HCT116 (cell line): ENCODE measurements at places on chromosomes 6 and 20.

DNA sequence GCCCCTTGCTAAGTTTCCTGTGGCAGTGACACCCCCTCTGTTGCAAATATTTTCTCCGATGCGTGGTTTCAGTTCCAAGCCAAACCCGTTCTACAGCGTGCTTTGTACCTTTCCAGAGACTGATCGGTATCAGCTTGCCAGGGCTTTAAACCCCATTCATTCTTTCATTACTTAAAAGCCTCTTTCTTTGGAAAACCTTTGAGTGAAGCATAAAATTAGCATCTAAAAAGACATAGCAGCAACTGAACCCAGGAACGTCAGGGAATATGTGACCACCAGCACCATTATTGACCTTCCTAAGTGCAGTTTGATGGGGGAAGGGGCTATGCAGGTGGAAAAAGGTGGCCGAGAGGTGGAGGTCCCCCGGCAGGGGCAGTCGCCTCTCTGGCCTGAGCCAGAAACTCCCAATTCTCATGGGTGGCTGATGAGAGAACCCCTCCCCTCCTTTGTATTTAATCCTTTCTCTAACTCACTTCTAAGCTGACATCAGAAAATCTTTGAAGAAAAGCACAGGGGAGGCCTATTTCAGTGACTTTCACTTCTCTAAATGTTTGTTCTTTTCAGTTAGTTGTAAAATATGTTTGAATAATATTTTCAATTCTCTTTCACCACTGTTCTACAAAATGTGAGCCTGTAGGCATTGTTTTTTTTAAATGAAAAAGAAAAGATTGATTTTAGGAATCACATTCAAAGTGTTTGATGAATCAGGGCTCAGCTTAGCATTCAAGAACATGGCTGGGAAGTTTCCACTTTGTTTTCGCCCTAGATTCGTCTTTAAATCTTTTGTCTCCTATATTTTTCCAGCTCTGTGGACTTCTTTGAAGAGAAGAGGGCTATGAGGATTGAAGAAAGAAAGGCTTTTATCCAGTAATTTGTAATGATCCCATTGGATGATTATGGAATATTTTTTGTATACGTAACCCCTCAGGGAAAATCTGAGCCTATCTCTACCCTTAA is 89.2 kb downstream of the RSPH3 start:
- no peak for DNase-seq

GRCh38 chr6:91865889-91866288 is 1279.0 kb upstream of the MAP3K7 start:
- DNase-seq = no peak

- DNase-seq = no peak
These were observed 6.8 kb upstream of the SULF2 start for GRCh38 chr20:47792021-47792618.

GRCh38 chr6:166433096-166433495 is 50.4 kb upstream of the MPC1 start:
- DNase-seq = no peak

DNA sequence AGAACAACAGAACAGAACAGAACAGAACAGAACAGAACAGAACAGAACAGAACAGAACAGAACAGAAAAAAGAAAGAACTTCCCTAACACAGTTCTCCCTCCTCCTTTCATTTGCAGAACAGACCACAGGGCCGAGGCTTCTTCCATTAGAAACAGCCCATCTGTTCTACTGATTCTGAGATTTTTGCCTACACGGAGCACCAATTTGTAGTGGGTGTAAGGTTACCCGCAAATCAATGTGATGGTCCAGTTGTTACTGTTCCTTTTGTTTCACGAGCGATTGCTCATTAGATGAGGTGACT is 734 bp upstream of the OGFRL1 start:
- DNase-seq = no peak

DNA sequence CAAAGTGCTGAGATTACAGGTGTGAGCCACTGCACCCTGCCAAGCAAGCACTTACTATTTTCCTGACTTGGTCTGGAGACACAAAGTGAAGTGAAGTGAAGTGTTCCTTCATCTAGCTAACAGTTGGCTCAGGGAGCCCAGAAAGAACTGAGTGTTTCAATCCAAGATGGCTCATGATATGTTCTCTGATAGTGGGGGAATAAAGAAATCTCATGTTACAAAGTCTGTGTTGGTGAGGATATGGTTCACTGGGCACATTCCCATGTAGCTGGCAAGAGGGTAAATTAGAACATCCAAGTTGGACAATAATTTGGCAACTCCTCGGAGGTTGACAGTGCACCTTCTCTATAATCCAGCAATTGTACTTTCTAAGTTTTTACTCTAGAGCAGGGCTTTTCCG is 5.0 kb upstream of the ITPR3 start:
- DNase-seq = no peak

GRCh38 chr6:76876922-76877553 is 586.3 kb downstream of the HTR1B start:
- DNase-seq = no peak

DNA sequence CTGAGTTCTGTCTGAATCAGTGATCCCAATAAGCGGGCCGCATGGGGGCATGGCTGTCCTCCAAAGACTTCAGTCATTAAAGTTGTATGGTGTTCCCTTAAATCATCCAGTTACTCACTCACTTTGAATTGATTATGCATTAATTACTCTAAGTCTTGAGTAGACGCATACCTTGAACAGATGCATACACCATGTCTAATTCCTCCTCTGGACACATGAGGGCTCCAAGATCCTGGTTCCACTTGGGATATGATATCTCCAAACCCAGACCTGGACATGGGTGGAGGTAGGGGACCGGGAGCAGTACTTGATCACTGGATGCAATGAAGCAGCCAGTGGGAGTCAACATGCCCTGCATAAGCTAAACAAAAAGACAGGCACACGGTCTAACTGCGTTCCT is 204.5 kb downstream of the FNDC1 start:
- no peak for DNase-seq

- DNase-seq = no peak
These were observed 156.0 kb upstream of the SOX4 start for GRCh38 chr6:21437581-21437980.

GRCh38 chr20:63555661-63556381 is 1.9 kb downstream of the FNDC11 start:
- no peak for DNase-seq

DNA sequence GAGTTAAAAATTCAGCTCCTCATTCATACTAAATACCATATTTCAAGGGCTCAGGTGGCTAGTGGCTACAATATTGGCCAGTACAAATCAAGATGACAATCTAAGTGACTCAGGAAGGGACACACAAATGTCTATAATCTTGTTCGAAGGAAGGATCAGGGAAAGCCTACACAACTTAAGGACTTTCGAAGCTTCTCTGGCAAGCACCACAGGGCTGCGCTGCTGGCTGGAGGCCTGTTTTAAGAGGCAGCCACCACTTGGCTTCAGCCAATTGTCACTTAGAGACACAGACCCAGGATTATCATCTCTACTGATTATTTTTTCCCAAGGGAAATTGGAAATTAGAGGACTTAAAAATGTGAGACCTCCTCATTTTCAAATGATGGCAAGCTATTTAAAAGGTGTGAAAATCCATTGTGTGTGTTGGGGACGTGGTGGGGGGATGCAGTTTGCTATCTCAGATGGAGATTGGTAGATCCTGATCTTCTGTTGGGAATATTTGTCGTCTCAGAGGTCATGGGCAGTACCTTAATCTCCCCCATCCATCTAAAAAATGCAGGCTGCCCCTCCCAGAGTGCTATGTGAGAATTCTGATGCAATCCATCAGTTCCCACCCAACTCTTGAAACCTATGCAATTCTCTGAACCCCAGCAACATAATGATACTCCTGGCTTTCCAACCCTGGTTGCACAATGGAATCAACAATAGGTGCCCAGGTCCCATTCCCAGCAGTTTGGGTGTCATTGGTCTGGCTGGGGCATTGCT is 11.3 kb downstream of the ARHGAP40 start:
- no peak for DNase-seq

- no peak for DNase-seq
These were observed 227.9 kb downstream of the PREX1 start for GRCh38 chr20:48599748-48600469.

DNA sequence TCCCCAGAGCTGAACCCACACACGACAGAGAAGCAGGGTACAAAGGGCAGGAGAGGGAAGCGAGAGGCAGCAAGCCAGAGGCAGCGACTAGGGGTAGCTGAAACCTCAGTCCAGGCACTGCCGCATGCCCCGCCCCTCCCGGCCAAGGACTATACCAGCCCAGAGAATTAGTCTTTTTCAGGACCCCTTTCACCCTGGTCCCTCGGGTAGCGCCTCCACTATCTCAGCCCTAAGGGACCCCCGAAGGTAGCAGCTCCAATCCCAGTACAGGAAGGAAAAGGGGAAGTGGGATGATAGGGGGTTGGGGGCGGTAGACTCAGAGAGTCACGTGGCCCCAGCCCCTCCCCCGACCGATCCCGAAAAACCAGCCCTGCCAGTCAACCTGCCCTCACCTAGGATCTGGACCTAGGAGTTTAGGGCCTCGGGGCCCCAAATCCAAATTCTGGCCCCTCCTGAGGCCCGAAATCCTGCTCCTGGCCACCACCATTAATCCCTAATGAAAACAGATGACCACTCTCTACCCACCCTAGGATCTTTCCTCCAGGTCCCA is 1.3 kb downstream of the RGL2 start:
- DNase-seq = no peak

- no peak for DNase-seq
These were observed 440.1 kb downstream of the PTPRT start for GRCh38 chr20:42749556-42749955.

DNA sequence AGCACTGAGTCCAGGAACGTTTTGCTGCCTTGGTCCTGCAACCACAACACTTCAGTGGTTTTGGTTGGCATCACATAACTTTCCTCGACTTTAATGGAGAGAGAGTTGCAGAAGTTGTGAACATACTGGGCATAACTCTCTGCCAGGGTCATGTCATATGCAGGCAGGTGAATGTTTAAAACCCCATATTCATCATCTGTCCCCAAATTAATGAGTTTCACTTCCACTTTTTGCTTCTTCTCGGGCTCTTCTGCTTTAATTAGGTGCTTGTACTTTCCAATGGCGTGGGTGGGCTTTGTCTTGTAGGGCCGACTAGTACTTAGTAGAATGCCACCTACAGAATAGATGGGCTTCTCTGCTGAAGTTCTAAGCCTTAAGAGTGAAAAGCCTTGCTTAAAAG is 45.2 kb upstream of the TFAP2A start:
- no peak for DNase-seq

GRCh38 chr6:39199231-39199940 is 29.9 kb downstream of the KCNK5 start:
- DNase-seq = no peak

DNA sequence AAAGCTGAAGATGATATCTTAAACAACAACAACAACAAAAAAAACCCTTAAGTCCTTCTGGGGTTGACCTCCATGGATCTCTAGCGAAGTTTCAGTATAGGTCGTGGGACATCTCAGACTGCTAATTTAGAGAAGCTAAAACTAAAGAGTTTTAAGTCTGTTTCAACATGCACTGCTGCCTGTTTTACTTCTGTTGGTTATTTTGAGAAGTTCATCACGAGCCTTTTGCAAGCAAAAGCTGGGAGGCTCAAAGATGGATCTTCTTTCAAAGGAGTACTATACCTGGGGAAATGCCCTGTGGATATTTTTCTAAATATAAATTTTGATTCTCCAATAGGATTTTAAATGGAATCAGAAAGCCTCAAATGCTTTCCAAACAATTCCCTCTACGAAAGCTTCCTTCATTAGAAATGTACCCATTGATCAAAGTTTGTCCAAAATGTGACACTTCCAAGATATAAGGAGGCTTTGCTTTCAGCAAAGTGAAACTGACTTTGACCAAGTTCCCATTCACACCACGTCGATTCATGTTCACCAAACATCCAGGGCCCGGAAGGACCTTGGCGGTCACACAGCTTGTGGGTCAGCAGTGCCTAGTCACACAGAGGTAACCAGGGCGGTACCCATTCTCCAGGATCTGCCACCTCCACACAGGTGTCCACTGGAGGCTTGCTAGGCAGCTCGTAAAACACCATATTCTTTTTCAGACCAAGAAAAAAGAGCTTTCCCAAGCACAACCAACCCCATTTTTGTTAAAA is 94.7 kb upstream of the QKI start:
- no peak for DNase-seq

DNA sequence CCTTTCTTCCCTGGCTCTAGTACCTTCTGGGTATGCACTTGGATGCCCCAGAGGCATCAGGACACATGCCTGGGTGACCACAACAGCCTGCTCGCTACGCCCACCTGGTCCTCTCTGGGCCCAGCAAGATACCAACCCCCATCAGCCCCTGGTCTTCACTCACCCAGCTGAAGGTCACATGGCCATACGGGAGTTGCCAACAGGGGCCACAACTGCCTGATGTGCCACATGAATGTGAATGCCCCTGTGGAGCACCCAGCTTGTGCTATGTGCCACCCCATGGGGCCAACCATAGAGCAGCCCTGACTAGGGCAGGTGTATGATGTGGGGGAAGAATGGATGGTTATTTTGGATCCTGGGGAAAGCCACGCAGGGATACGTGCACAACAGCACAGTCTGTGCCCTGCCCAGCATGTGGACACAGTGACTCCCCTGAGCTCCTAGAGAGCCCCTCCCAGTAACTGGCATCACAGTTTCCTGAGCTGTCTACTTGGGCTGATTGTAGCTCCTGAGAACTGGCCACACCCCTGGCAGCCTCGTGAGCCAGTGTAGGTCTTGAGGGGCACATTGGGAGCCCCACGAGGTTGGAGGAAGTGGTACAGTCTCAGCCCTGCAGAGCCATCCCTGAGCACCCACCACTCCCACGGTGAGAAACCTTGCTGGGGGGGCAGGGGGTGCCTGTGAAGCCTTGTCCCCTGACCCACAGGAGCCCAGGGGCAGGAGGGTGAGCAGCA is 10.5 kb upstream of the PCMTD2 start:
- DNase-seq = no peak

GRCh38 chr6:24924580-24925356 is 11.0 kb downstream of the RIPOR2 start:
- DNase-seq = no peak

- no peak for DNase-seq
These were observed 77.5 kb upstream of the LTV1 start for GRCh38 chr6:143765422-143766184.

DNA sequence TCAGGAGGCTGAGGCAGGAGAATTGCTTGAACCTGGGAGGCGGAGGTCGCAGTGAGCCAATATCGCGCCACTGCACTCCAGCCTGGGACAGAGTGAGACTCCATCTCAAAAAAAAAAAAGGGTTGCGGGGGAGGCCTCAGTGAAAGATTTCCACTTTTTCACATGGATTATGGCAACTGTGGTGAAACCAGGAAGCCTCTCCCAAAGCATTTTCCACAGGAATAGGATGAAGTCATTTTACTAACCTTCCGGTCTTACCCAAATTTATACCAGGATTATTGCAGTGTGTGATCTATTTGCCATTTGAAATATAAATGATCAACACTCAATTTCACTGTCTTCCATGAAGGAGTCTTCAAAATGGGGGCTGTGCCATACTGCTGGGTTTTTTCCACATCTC is 93.6 kb upstream of the FAM8A1 start:
- DNase-seq = no peak
